Esophagus squamous epithelium (tissue), 5 donors: ENCODE measurements at places on chromosomes 2 and 18. TPM values are rescaled to one million over a fixed set of nuclear protein-coding genes. Genes with fewer than 3 reads are reported as not detected.
A peak's percentile ranks its signal among the peaks of the same experiment; 100 is the strongest.

Gene HNMT
- 5.9 TPM for total RNA-seq

Gene ABHD1
- not detected for total RNA-seq

- DNase-seq = no peak
- peak overlapping the region; percentile 73 for H3K4me3 ChIP-seq
- peak overlapping the region; percentile 97 for H3K27ac ChIP-seq
- no peaks in the 10 kb centered on the region for H3K27me3 ChIP-seq
- peaks cover 47% of the 10 kb centered on the region for H3K4me1 ChIP-seq
Observed at GRCh38 chr2:121650315-121650930, 1.2 kb upstream of the CLASP1 start.

DNA sequence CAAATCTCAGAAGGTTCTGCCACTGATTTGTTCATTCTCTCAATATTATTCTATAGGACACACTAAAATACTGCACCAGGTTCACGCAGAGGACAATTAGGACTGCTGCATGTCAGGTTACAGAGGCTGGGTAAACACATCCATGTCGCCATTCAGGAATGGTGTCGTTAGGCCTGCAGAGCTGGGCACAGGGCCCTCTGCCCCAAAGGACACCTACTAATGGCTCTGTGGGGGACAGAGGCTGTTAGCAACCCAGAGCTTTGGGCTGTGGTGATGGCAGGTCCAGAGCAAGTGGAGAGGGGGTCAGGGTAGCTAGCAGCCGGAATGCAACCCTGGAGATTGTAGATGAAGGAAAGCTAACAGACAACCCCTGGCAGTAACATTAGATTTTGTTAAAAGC lies 115.9 kb downstream of the TTC32 start:
- H3K4me1 ChIP-seq = peaks cover 17% of the 10 kb centered on the region
- no peak for DNase-seq
- no peaks in the 10 kb centered on the region for H3K36me3 ChIP-seq
- H3K27me3 ChIP-seq = no peaks in the 10 kb centered on the region

DNA sequence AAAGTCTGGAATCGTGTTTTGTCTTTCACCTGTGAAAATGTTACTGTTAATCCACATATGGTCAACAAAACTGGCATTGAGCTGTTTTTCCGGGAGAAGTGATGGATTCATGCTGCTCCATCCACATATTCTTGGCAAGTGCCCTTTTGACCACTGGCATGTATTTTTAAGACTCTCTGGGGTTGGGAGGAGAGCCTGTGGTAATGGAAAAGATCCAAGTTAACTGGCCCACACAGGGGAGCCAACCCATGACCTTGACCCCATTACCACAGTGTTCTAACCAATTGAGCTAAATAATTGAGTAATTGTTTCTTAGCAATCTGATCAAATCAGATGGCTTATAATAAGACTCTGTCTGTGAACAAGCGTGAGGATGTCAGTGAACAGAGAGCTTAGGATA lies 296.2 kb upstream of the NRP2 start:
- no peak for DNase-seq
- H3K27me3 ChIP-seq = no peaks in the 10 kb centered on the region
- no peak overlapping the region for H3K27ac ChIP-seq

Gene ROCK2
- 50.5 TPM for total RNA-seq

GRCh38 chr2:116222793-116223192 lies 1591.7 kb upstream of the DDX18 start:
- no peaks in the 10 kb centered on the region for H3K36me3 ChIP-seq
- H3K27me3 ChIP-seq = no peaks in the 10 kb centered on the region
- no peak for DNase-seq
- H3K4me3 ChIP-seq = no peak overlapping the region
- H3K27ac ChIP-seq = no peak overlapping the region
- H3K4me1 ChIP-seq = no peaks in the 10 kb centered on the region

Gene PJVK
- not detected for total RNA-seq

DNA sequence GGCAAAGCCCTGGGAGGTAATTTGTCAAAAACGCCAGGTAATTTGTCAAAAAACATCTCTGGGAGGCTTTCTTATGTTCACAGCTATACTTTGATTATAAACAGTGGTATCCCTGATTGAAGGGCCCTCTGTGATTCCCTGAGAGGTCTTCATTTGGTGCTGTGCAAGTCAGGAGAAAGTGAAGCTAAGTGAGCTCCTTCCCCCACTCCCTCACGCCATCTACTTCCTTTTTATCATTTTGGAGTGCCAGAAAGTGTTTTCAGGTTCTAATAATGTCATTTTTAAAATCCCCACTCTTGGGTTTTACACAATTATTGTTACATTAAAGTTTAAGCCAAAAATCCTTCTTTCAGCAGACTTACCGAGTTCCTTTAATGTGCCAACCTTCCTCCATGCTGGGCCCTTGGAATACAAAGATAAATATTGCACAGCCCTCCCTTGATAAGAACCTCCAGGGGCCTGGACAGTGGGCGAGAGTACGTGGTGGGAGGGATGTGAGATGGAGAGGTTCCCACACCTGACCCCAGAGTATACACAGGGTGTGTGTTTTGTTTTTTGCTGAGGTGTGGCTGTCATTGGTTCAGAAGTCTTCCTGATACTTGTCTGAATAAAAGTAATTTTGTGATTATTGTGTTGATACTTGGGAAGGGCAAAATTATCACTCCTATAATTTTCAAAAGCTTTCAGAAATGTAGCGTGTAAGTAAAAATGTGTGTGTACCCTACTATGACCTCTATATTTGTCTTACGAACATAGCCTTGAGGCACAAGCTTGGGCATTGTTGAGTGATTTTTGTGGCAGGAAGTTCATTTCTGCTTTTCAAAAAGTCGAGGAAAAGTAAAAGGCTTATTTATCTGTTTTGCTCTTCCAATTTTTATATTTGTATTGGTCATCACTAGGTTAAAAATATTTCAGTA lies 8.2 kb downstream of the MAPRE2 start:
- H3K36me3 ChIP-seq = no peaks in the 10 kb centered on the region
- H3K4me1 ChIP-seq = no peaks in the 10 kb centered on the region
- H3K4me3 ChIP-seq = no peak overlapping the region
- DNase-seq = no peak
- peak overlapping the region; percentile 28 for H3K27ac ChIP-seq
- H3K27me3 ChIP-seq = no peaks in the 10 kb centered on the region

Gene LRRTM1
- total RNA-seq = not detected

- H3K36me3 ChIP-seq = peaks cover 27% of the 10 kb centered on the region
- no peak overlapping the region for H3K4me3 ChIP-seq
- no peaks in the 10 kb centered on the region for H3K4me1 ChIP-seq
- no peak for DNase-seq
- H3K27me3 ChIP-seq = no peaks in the 10 kb centered on the region
Observed at GRCh38 chr2:3466482-3466863, 52.9 kb downstream of the ADI1 start.

Gene ABCA12
- 2.8 TPM for total RNA-seq

Gene TGFA
- total RNA-seq = 51.8 TPM

GRCh38 chr2:44324971-44325426 lies 36.3 kb downstream of the PREPL start:
- no peak for DNase-seq
- no peak overlapping the region for H3K4me3 ChIP-seq

Gene TTR
- not detected for total RNA-seq

GRCh38 chr2:100285691-100286090 lies 36.6 kb downstream of the LONRF2 start:
- DNase-seq = no peak
- H3K4me3 ChIP-seq = no peak overlapping the region
- H3K27ac ChIP-seq = no peak overlapping the region
- no peaks in the 10 kb centered on the region for H3K4me1 ChIP-seq

- H3K36me3 ChIP-seq = no peaks in the 10 kb centered on the region
- H3K4me1 ChIP-seq = no peaks in the 10 kb centered on the region
- no peak overlapping the region for H3K27ac ChIP-seq
- H3K4me3 ChIP-seq = no peak overlapping the region
- H3K27me3 ChIP-seq = no peaks in the 10 kb centered on the region
Observed at GRCh38 chr2:159265171-159265576, 21.3 kb downstream of the WDSUB1 start.

Gene REG1B
- not detected for total RNA-seq

Gene RNU2-63P
- total RNA-seq = not detected

- no peaks in the 10 kb centered on the region for H3K36me3 ChIP-seq
- H3K27me3 ChIP-seq = no peaks in the 10 kb centered on the region
- no peaks in the 10 kb centered on the region for H3K4me1 ChIP-seq
Observed at GRCh38 chr2:215896921-215897320, 116.4 kb downstream of the MREG start.

Gene DSEL
- total RNA-seq = 0.45 TPM

- H3K4me3 ChIP-seq = no peak overlapping the region
- H3K4me1 ChIP-seq = no peaks in the 10 kb centered on the region
- DNase-seq = no peak
- no peaks in the 10 kb centered on the region for H3K36me3 ChIP-seq
- no peaks in the 10 kb centered on the region for H3K27me3 ChIP-seq
- no peak overlapping the region for H3K27ac ChIP-seq
Observed at GRCh38 chr18:8051453-8051852, 484.3 kb downstream of the PTPRM start.

- no peak for DNase-seq
- no peaks in the 10 kb centered on the region for H3K4me1 ChIP-seq
- H3K27me3 ChIP-seq = no peaks in the 10 kb centered on the region
- H3K4me3 ChIP-seq = no peak overlapping the region
Observed at GRCh38 chr2:221486106-221486505, 86.0 kb downstream of the EPHA4 start.

Gene PAIP2B
- total RNA-seq = 13.9 TPM

Gene CYTIP
- 12.4 TPM for total RNA-seq

Gene LIPG
- total RNA-seq = 0.12 TPM

DNA sequence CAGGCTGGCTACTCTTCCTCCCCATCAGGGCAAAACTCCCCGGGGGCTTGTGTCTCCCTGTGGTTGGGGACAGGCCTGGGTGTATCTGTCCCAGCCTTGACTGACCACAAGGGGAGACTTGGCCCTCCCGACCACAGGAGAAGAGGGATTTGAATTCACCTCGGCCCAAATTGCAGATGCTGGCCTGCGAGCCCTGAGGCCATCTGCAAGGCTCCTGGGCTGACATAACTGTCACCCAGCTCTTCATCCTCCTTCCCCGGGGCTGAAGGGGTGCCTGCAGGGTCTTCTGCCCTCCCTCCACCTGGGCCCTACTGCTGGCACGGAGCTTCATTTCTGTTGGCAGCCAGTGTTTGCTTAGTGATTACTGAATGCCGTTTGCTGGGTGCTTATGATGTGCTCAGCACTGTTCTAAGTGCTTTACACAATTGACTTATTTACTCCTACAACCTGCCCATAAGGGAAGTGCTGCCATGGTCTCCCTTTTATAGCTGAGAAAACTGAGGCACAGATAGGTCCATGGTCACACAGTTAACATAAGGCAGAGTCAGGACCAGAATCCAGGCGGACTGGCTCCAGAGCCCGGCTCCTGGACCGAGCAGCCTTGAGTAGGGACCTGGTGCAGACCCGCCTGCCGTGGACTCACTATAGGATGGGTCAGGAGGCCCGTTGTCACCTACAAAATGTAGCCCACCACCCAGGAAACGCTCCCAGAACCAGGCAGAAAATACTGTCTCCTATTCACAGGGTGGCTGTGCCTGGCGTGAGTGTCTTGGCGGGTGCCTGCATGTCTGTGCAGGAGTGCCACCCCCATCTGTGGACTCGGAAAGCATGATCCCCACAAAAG lies 18.9 kb downstream of the STEAP3 start:
- H3K27ac ChIP-seq = no peak overlapping the region
- no peaks in the 10 kb centered on the region for H3K36me3 ChIP-seq
- DNase-seq = no peak
- no peaks in the 10 kb centered on the region for H3K27me3 ChIP-seq
- H3K4me1 ChIP-seq = peaks cover 21% of the 10 kb centered on the region
- no peak overlapping the region for H3K4me3 ChIP-seq

Gene CKAP2L
- 4.3 TPM for total RNA-seq

DNA sequence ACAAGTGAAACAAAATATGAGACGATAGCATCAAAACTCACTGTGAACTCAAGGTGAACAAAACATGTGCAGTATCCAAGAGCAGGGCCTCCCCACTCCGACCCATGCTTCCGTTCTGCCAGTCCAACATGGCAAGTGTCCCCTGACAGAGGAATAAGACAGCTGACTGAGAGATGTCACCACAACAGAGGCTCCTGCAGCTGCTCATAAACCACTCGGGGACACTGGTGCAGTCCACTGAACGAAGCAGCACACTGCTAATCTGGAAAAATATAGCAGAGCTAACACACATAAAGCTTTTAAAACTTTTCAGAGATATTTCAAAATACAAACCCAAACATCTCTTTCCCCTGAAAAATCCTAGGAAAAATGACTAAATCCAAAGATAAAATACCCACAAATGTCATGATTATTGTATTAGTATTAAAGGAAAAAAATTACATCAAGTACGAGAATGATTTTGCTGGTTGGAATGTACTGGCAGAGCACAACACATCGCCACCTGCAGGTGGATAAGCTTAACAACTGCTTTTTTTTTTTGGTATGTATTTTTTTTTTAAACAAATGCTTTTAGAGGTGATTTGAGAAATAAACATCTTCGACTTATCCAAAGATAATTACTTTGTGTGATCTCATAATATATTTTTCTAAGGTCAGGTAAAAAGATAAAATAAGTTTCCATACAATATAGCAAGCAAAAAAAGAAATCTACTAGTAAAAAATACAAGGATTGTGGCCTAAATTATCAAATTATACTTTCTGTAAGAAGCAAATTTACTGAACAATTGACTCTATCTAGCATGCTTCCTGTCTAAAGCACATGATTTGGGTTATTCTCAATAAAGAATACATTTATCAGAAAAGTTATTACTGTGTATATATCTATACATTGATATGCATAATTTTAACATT lies 18.6 kb downstream of the THADA start:
- H3K4me3 ChIP-seq = no peak overlapping the region
- no peak overlapping the region for H3K27ac ChIP-seq
- DNase-seq = no peak

DNA sequence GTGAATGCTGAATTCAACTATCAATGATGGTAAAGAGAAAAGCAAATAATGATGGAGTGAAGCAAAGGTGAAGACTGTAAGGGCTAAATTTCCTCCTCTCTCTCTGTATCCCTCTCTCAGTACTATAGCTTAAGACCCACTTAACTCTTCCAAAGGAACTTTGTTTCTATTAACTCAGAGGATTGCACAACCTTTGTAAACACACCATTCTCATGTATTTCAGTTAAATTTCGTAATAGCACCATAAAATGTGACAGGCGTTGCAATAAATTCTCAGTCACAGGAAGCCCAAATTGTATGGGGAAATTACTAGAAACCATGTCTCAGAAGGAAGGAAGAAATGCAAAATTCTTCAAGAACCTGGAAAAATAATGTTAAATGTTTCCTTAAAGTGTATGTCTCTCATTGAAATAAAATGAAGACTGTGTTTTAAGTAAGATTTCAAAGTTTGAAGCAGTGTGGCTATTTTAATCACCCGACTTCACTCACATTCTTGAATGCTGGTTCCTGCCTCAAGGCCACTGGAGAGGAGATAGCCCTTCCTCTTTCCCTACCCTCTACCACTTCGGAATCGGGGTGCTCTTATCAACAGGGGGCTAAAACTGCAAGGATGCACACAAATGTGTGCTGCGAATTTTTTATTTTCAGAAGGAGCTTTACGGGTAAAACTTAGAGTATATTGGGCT lies 112.1 kb downstream of the FTCDNL1 start:
- H3K27ac ChIP-seq = no peak overlapping the region
- no peaks in the 10 kb centered on the region for H3K36me3 ChIP-seq
- no peak for DNase-seq

GRCh38 chr2:214096208-214096715 lies 314.6 kb upstream of the VWC2L start:
- DNase-seq = no peak
- H3K27me3 ChIP-seq = no peaks in the 10 kb centered on the region
- no peak overlapping the region for H3K4me3 ChIP-seq
- no peaks in the 10 kb centered on the region for H3K4me1 ChIP-seq
- H3K36me3 ChIP-seq = no peaks in the 10 kb centered on the region

- no peaks in the 10 kb centered on the region for H3K27me3 ChIP-seq
- no peak overlapping the region for H3K27ac ChIP-seq
- DNase-seq = no peak
- H3K4me3 ChIP-seq = no peak overlapping the region
- H3K36me3 ChIP-seq = peaks cover 91% of the 10 kb centered on the region
Observed at GRCh38 chr2:240463274-240463865, 27.9 kb downstream of the GPC1 start.
